Islet precursor cell (in vitro differentiated cells): ENCODE measurements at places on chromosomes 5 and 9.

- DNase-seq = no peak
These were observed 539.2 kb downstream of the TLE1 start for GRCh38 chr9:81150016-81150625.

- peak; percentile 66 for DNase-seq
These were observed 481.9 kb downstream of the KDM4C start for GRCh38 chr9:7239708-7240107.

- DNase-seq = no peak
These were observed 737.4 kb downstream of the DNAH5 start for GRCh38 chr5:13207112-13207511.

- peak; percentile 59 for DNase-seq
These were observed 51.4 kb downstream of the TRIP13 start for GRCh38 chr5:943918-944620.

DNA sequence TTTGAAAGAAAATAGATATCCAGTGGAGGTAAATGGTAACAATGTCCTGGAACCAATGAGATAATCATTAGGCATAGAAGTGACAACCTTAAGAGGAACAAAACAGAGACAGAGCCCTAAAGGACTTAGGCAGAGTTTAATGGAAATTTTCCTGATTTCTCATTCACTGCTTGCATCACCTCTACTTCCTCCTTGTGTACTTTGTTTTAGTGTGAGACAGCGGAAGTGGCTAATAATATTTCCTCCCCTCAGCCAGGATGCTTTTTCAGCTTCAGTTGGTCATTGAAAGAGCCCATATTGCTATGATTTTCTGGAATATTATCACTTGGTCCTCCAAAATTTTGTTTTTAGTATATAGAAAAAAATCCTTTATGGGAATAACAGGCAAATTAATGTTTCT, 153.4 kb upstream of the MPDZ start:
- DNase-seq = no peak

GRCh38 chr5:58135571-58136335, 324.1 kb downstream of the PLK2 start:
- DNase-seq = no peak

DNA sequence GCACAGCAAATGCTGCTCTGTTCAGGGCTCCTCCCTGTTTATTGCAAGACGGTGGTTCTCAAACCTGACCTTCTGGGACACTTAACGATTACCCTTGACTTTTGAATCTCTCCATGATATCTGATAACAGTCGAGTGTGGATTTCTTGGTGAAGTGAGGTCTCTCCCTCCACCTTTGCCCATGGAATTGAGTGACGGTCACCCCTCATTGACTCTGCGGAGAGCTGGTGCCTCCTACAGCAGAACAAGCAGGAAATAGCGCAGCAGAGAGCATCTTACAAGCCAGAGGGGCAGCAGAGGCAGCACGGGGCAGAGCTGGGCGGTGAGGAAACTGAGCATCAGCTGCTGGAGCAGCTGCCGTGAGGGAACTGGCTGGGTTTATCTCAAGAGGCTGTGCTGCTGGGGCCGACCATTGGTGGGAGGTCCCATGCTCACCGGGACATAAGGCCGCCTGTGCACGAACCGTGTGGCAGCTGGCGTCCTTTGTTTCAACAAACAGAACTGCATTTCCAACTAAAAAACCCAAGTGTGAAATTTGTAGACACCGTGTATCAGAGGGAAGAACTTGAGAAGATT, 189.8 kb downstream of the MTRR start:
- DNase-seq = no peak

DNA sequence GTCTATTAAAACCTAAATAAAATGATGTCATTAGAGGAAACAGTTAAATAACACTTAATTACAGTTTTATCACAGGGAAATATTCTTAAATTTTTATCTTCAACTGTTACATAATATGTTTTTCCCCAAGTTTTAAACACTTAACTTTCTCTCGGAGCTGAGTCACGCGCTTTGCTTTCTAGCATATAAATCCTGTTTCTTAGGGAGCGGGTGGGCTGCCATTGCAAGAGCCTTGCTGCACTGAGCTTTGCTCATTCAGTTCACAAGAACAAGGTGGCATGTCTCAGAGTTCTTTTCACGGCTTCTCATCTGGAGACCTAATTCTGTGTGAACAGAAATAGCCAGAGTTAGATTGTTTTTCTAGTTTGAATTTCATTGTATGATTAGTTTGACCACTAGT, 166.1 kb downstream of the ZSWIM6 start:
- no peak for DNase-seq

DNA sequence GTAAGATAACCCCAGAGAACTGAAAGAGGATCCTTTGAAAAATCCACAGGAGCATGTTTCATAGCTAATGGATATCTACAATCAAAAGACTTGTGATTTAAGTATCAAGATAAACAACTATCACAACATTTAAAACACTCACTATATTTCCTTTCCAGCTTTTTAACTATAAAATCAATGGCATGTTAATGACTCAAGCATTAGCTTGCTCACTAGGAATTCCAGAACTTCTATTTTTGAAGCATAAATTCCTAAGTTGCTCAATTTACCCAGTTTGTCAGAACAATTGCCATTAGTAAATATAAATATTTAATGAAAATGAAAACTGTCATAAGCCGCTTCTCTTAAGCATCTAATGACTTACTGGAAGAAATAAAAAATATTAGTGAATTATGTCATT, 355.3 kb downstream of the PRELID2 start:
- DNase-seq = no peak

GRCh38 chr5:35709688-35710087, 92.0 kb downstream of the SPEF2 start:
- no peak for DNase-seq

GRCh38 chr5:131182839-131183238, 12.1 kb downstream of the LYRM7 start:
- DNase-seq = no peak

GRCh38 chr9:88179062-88179521, 40.8 kb upstream of the SPATA31C2 start:
- no peak for DNase-seq

- no peak for DNase-seq
These were observed 94.0 kb upstream of the PTPRD start for GRCh38 chr9:10706788-10707187.
